Endothelial cell of umbilical vein (primary cell): ENCODE measurements at places on chromosomes 4 and X. TPM values are rescaled to one million over a fixed set of nuclear protein-coding genes. Genes with fewer than 3 reads are reported as not detected.

DNA sequence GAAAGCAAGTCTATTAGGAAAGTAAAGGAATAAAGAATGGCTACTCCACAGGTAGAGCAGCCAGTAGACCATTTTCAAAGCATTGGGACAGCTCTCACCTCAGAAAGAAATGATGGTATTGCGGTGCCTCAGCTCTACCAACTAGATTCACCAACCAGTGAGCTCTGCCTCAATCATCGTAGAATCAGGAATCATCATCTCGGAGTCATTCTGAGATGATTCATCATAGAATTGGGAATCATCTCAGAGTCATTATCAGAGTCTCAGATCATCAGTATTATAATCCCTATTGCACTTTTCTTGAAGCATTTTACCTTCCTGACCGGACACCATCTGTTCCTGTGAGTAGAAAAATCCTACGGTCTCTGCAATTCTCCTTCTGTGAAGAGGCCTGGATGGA is 17.5 kb upstream of the SAT1 start:
- no peak for DNase-seq

Gene F11
- polyA plus RNA-seq: not detected in 2 replicates

Gene SPP1
- not detected in 2 replicates for polyA plus RNA-seq

GRCh38 chr4:158816955-158817354 is 48.1 kb downstream of the FNIP2 start:
- DNase-seq: no peak

Gene LRCH2
- 0.94 and 1.1 TPM in 2 replicates for polyA plus RNA-seq

GRCh38 chr4:38935391-38936073 is 67.9 kb downstream of the FAM114A1 start:
- no peak for DNase-seq

DNA sequence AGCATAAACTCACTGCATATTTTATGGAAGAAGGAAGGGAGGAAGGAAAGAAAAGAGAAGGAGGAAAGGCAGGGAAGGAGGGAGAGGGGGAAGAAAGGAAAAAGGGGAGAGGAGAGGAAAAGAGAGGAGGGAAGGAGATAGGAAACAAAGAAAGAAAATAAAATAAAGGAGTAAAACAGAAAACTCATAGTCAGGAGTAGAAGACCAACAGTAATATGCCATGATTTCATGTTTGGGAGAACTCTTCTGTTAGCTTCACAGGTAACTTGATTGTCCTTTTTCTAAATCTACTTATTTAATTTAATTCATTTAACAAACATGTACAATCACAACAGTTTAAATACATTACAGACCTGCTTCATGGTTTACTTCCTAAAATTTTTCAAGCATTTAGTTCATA is 46.8 kb upstream of the SGMS2 start:
- no peak for DNase-seq

- DNase-seq: no peak
These were observed 65.1 kb downstream of the PPP3CA start for GRCh38 chr4:101282076-101282844.

Gene SUPT20HL2
- polyA plus RNA-seq: not detected in 2 replicates

- no peak for DNase-seq
These were observed 9.5 kb downstream of the TLR1 start for GRCh38 chr4:38795087-38795486.

DNA sequence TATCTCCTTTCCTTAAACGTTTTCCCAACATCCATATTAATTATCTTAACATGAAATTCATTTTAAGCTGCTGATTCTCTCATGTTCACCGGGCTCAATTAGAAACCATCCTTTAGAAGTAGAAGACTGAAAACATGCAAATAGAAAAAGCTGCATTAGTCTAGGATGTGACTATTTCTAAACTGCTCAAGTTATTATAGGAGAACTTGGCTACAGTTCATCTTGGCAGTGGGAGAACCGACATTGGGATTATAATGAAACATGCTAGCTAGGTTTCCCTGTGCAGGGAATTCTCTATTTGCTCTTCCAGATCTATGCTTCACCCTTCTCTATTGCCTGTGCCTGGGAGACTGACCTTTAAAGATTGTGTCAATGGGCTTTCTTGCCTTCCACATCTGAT is 151.0 kb upstream of the PPARGC1A start:
- no peak for DNase-seq

GRCh38 chr4:3077796-3078195 is 3.3 kb downstream of the HTT start:
- DNase-seq: no peak

GRCh38 chr4:112251019-112251643 is 19.5 kb downstream of the AP1AR start:
- DNase-seq: no peak

DNA sequence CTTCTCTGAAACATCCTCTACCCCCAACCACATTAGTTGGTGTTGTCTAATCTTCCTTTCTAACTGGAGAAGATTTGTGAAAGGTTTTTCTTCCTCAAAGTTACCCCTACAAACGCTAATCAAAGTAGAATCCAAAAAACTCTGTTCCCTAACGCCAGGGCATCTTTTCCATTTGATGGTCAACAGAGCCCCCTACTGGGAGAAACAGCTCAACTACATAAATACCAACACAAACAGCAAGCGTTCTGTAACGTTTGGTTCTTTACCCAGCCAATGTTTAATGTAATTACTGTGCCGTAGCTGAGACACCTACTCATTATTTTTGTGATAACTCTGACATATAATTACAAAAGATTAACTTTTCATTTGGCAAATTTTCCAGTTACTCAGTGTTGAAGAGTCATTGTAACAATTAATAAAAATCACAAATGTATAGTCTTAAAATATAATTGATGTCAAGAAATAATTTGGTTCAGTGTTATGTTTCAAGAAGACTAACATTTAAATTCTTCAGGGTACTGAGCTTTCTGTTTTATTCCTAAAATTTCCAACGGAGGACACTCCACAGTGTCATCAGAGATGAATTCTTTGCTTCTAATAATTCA is 94.9 kb upstream of the TBC1D9 start:
- peak; percentile 69 for DNase-seq

DNA sequence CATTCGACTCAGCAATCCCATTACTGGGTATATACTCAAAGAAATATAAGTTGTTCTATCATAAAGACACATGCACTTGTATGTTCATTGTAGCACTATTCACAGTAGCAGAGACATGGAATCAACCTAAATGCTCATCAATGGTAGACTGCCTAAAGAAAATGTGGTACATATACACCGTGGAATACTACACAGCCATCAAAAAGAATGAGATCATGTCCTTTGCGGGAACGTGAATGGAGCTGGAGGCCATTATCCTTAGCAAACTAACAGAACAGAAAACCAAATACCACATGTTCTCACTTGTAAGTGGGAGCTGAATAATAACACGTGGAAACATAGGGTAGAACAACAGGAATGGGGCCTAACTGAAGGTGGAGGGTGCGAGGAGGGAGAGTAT is 44.9 kb downstream of the TMEM131L start:
- DNase-seq: no peak

GRCh38 chrX:72245461-72246089 is 6.7 kb upstream of the ERCC6L start:
- DNase-seq: peak; percentile 48

- DNase-seq: no peak
These were observed 16.8 kb downstream of the SMIM20 start for GRCh38 chr4:25930731-25931354.

- no peak for DNase-seq
These were observed 55.6 kb downstream of the MAP7D2 start for GRCh38 chrX:20060961-20061748.

GRCh38 chr4:139625482-139625881 is 40.1 kb upstream of the MGST2 start:
- DNase-seq: no peak

GRCh38 chr4:5422195-5422594 is 286.2 kb downstream of the EVC2 start:
- no peak for DNase-seq

Gene HHIP
- 227 and 239 TPM in 2 replicates for polyA plus RNA-seq

DNA sequence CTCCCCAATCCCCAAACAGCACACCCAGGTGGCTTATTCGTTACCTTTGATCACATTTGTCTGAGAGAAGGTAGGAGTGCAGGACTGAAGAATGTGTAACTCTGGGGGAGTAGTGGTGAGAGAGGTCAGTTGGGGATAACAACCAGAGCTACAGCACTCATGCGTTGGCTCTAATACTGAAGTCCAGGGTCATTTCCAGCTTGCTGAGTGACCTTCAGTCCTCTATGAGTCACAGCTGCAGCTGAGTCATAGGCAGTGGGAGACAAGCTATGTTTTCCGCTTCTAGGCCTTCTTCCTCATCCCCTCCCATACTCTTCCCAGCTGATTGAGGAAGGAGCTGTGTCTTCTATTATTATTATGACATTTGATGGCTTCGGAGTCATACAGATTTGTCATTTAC is 31.6 kb upstream of the CT47C1 start:
- peak; percentile 90 for DNase-seq

DNA sequence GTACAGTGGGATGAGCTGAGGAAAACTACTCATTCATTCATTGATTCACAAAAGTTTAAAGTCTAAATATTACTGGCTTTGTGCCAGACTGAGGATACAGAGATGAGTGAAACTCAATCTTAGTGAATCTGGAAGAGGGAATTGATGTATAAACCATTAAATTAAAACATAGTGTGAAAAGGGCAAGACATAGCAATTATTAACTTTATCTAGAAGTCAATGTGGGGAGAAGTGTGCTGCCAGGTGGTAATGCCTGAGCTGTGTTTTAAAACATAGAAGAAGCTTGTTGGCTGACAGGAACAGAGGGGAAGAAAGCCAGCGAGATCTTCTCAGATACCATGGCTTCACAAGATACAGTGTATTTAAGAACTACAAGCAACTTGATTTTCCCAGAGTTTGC is 153.4 kb downstream of the BMPR1B start:
- DNase-seq: no peak

Gene TLR10
- not detected in 2 replicates for polyA plus RNA-seq

GRCh38 chr4:102849579-102850104 is 19.1 kb upstream of the CISD2 start:
- no peak for DNase-seq

DNA sequence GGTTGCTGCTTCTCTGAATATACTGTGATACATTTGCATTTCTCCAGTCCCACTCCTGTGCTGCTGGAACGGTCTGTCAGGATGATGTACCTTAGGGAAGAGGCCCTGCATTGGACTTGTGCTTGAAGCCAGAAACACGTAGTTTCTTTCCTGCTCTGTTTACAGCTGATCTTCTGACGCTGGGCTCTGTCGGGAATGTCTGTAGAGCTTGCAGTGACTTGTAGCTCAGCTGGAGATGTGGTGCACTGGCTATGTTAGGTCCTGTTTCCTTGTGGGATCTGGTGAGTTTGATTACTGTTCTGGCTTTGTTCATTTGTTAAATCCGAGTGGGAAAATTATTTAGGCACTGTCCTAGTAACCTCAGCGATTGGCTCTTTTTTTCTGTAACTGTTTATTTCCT is 137.2 kb upstream of the WDR1 start:
- DNase-seq: no peak

GRCh38 chrX:9163214-9163709 is 129.3 kb upstream of the FAM9B start:
- peak; percentile 33 for DNase-seq

DNA sequence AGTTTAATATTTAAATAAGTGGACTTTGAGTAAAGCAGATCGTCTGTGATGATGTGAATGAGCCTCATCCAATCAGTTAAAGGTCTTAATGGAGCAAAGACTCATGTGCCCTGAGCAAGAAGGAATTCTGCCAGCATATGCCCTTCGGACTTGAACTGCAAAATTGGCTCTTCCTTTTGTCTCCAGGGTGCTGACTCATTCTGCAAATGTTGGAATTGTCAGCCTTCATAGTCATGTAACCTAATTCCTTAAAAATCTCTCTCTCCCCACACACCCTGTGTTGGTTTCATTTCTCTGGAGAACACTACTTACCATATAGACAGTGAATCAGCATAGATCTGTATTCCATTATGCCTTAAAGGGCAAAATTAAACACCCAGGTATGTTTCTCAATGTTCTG is 609.8 kb upstream of the GALNTL6 start:
- DNase-seq: no peak

GRCh38 chrX:139933904-139934303 is 1.1 kb upstream of the ATP11C start:
- no peak for DNase-seq

Gene PAK3
- polyA plus RNA-seq: 0.01 TPM in 1 of 2 replicates, not detected in the other

Gene UGT2A1
- polyA plus RNA-seq: 0.04 and 0.11 TPM in 2 replicates

Gene NOCT
- polyA plus RNA-seq: 7.6 and 7.9 TPM in 2 replicates

Gene DCLK2
- 1.7 TPM in 2 replicates for polyA plus RNA-seq

Gene RASGEF1B
- polyA plus RNA-seq: not detected in 2 replicates

DNA sequence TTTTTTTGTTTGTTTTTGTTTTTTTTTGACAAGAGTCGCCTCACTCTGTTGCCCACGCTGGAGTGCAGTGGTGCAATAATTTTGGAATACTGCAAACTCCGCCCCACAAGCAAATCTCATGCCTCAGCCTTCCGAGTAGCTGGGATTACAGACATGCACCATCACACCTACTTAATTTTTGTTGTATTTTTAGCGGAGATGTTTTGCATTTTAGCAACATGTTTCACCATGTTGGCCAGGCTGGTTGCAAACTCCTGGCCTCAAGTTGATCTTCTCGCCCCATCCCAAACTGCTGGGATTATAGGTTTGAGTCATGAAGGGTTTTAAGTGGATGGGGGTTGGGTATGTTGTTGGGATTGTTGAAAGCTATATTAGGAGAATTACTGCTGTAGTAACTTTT is 270.9 kb upstream of the LCORL start:
- DNase-seq: no peak

DNA sequence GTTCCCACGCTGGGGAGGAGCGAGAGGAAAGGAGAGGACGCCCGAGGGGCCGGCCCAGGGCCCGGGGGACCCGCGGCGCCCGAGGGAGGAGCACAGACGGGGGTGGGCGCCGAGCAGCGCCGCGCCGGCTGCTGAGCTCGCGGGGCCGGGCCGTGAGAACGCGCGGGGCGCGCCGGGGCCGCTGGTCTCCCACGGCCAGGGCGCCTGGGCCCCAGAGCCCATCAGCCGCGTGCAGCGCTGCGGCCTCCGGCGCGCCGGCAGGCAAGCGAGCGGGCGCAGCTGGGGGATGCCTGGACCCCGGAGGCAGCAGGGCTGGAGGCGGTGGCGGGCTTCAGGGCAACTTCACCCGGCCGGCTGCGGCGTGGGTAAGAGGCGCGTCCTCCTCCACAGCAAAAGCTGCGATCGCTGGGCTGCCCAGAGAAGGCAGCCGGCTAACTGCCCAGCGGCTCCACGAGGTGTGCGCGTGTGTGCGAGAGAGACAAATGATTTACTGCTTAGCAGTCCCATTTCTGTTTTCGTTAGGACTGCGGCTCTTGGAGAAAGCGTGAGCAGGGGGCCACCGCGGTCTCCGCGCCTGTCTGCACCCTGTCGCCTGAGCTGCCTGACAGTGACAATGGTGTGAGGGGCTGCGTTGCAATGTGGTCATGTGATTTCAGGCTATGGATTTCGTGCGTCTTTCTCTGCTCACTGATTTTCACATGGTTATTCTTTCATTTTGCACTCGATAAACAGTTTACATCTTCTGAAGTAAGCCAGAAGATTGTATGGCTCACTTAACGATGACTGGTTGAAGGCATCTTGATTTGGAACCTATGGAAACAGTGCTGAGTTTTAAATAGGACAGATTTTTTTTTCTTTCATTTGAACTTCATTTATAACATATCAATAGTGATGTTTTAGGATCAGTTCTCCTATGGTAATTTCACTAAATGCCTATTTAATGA is 1.2 kb downstream of the GUCY1A1 start:
- peak; percentile 66 for DNase-seq
